Stimulated activated CD8-positive, alpha-beta memory T cell treated with anti-CD3 and anti-CD28 coated beads, Interleukin-12 subunit alpha, Interleukin-12 subunit beta, amount 100 ng/mL, for 4 hours (primary cell): ENCODE measurements at places on chromosomes 1 and 21.

DNA sequence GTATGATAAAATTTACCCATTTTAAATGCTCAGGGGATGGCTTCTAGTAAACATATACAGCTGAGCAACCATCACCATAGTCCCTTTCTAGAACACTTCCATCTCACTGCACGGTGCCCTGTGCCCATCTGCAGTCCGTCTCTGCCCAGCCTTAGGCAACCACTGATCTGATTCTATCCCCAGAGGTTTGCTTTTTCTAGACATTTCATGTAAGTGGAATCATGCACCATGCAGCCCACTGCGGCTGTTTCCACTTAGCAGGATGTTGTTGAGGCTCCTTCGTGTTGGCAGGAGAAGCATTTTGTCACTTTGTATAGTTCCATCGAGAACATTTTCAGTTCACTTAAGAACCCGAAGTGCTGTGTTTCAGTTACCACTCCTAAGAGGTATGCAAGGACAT, 27.8 kb upstream of the VAMP3 start:
- no peak for DNase-seq

DNA sequence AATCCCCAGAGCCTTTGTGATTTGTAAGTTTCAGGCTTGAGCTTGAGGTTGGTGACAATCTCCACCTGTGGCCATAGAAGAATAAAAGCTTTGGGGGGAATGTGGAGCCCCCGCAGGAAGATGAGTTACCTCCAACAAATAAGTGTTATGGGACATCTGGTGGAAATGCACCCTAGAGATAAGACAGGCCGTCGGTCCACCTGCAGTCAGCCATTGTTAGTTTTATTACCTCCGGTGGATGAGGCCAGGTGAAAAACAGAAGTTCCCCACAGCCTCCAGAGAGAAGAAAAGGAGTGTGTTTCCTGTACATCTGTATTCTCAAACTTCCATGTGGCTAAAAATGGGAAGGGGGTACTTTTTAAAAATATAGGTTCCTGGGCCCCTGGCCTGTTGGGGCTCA, 137.4 kb downstream of the KAZN start:
- no peak for DNase-seq

GRCh38 chr1:216607067-216607697, 116.0 kb downstream of the ESRRG start:
- no peak for DNase-seq

GRCh38 chr1:90534663-90535295, 182.3 kb downstream of the BARHL2 start:
- DNase-seq: no peak

GRCh38 chr1:157551694-157552693, at the start of gene FCRL5:
Gene FCRL5, minus strand, starts transcription at chr1:157552515. Its CDS starts 153 bp downstream, at chr1:157552362.
- DNase-seq: no peak

- DNase-seq: no peak
These were observed 27.1 kb upstream of the C1QA start for GRCh38 chr1:22609291-22609690.
